Stimulated activated naive CD4-positive, alpha-beta T cell (primary cell): ENCODE measurements at places on chromosomes 7 and 10.

- no peak for DNase-seq
Measured at GRCh38 chr10:15121707-15122106, 24.6 kb downstream of the RPP38 start.

GRCh38 chr10:121027371-121027770 is 176.2 kb downstream of the WDR11 start:
- DNase-seq = no peak

DNA sequence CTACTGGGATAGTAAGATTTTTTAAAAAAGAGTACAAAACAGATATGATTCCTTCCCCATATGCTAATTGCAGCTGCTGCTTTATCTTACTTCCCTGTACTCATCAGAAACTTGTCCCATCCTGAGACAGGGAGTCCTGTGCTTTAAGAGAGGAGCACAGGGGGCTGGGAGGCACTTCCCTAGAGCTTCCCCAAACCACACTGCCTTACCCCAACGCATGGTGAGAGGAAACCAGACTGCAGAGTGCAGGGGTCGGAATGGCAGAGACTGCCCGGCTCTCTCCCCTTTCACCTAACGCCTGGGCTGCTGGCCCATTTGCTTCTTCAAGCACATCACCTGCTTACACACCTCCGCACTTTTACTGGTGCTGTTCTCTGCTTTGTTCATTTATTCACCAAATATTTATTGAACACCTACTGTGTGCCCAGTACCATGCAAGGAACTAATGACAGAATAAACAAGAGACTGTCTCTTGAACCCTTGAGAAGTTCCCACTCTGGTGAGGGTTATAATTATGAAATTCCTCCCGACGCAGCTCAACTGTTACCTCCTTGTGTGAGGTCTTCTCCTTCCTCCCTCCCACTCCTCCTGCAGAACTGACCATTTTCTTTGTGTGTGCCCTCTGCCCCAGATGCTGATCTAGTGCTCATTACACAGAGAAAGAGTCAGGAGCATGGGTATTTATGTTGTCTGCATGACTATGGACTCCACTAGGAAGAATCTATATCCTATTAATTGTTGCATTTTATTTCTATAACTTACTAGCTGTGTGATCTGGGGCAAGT is 289.7 kb downstream of the TCF7L2 start:
- no peak for DNase-seq

GRCh38 chr10:75332081-75332480 is 69.5 kb downstream of the ZNF503 start:
- no peak for DNase-seq

GRCh38 chr10:74589851-74590250 is 236.5 kb upstream of the KAT6B start:
- no peak for DNase-seq

GRCh38 chr7:17184805-17185689 is 113.4 kb upstream of the AHR start:
- no peak for DNase-seq

- no peak for DNase-seq
Measured at GRCh38 chr7:159229683-159230475, 85.2 kb upstream of the VIPR2 start.

- DNase-seq = no peak
Measured at GRCh38 chr10:123854003-123854402, 37.6 kb downstream of the CPXM2 start.

DNA sequence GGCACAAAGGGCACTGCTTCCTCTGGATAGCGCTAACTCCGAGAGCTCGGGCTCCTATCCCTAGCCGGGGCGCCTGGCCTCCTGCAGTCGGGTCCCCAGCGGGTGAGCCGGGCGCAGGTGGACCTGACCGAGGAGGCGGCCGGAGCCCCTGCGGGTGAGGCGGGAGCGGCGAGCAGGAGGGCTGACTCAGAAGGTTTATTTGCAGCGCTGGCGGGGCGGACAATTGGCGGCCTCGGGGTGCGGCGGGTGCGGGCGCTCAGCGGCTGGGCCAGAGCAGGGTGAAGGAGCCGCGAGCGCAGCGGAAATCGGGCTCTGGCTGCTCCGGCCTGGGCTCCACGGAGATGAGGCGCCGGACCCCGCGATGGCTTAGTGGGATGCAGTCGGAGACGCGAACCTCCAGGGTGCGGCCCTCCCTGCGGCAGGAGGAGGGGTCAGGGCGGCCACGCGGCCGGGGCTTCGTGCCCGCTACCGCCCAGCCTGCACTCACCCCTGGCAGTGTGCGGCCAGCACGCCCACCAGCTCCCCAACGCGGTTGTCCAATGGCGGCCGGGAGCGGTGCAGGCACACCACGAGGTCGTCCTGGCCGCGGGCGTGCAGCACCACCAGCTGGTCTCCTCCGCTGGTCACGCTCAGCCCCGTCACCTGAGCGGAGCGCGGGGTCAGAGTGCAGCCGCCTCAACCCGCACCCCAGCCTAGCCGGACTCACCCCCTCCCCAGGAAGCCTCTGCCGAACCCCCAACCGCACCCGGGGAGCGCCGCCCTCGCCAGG is 16.1 kb downstream of the MYO1G start:
- DNase-seq = no peak
